Ovary (tissue), 10 donors: ENCODE measurements at places on chromosomes 5 and 9. TPM values are rescaled to one million over a fixed set of nuclear protein-coding genes. Genes with fewer than 3 reads are reported as not detected.

GRCh38 chr5:80097451-80097850 lies 62.3 kb downstream of the THBS4 start:
- no peak for DNase-seq

GRCh38 chr9:14563902-14564624 lies 129.2 kb downstream of the ZDHHC21 start:
- no peak for DNase-seq

GRCh38 chr5:165328846-165329245 lies 1823.4 kb downstream of the MAT2B start:
- DNase-seq: no peak

Gene C9orf50
- not detected for total RNA-seq

Gene PCDH12
- 3.1 TPM for total RNA-seq

- DNase-seq: no peak
These were observed 473.5 kb upstream of the DAP start for GRCh38 chr5:11234501-11234911.

- DNase-seq: no peak
These were observed 13.3 kb downstream of the SLC25A46 start for GRCh38 chr5:110751902-110752762.

GRCh38 chr5:89435347-89435746 lies 552.4 kb upstream of the MEF2C start:
- no peak for DNase-seq

GRCh38 chr5:68252673-68253623 lies 37.4 kb downstream of the PIK3R1 start:
- DNase-seq: peak; percentile 62

GRCh38 chr5:67030289-67031056 lies 166.1 kb downstream of the CD180 start:
- no peak for DNase-seq

DNA sequence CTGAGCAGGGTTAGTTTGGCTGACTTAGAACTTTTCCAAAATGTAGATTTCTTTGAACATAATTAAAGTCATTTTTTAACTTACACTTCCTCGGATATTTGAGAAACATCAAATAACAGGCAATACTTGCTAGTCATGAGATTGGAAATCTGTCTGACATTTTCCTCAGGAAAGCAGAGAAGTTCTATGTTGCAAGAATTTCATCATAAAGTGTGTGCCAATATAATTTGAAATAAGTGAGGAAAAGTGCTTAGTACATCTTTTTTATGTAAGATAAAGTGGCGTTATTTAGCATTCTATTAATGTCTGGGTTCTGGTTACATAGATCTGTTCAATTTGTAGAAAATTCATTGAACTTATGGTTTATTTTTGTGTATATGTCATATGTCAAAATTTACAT lies 48.7 kb upstream of the C5orf47 start:
- DNase-seq: no peak

GRCh38 chr9:134601764-134602163 lies 39.8 kb upstream of the COL5A1 start:
- no peak for DNase-seq
